Upper lobe of left lung (tissue), 6 donors: ENCODE measurements at places on chromosomes 4 and X. TPM values are rescaled to one million over a fixed set of nuclear protein-coding genes. Genes with fewer than 3 reads are reported as not detected.
A peak's percentile ranks its signal among the peaks of the same experiment; 100 is the strongest.

DNA sequence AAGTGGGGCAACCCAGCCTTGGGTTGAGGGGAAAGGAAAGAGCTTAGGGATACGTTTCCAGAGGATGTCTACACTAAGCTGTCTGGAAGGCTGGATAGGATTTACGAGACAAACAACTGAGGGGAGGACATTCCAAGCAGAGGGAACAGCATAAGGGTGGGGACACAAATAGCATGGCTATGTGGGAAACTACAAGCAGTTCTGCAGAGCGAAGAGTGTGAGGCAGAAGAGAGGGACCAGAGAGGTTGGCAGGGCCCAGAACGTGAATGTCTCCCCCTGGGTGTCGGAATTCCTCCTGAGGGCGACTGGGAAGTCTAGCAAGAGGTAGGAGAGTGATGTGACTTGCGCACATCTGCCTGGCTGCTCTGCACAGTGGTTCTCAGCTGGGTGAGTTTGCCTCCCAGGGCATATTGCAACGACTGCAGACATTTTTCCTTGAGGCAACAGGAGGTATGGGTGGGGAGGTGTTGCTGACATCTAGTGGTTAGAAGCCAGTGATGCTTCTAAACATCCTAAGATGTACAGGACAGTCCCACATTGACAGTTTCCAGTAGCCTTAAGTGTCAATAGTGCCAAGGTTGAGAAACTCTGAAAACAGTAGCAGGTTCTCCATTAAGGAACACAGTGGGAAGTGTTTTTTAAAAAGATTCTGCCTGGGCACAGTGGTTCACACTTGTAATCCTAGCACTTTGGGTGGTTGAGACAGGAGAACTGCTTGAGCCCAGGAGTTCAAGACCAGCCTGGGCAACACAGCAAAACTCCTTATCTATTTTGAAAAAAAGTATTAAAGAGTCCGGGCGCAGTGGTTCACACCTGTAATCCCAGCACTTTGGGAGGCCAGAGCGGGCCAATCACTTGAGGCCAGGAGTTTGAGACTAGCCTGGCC lies 9.2 kb downstream of the NDUFA1 start:
- DNase-seq, result no peak

- no peak for DNase-seq
Observed at GRCh38 chr4:14926368-14926767, 75.9 kb upstream of the CPEB2 start.

GRCh38 chr4:121943941-121944340 lies 7.9 kb downstream of the TRPC3 start:
- DNase-seq, result no peak

DNA sequence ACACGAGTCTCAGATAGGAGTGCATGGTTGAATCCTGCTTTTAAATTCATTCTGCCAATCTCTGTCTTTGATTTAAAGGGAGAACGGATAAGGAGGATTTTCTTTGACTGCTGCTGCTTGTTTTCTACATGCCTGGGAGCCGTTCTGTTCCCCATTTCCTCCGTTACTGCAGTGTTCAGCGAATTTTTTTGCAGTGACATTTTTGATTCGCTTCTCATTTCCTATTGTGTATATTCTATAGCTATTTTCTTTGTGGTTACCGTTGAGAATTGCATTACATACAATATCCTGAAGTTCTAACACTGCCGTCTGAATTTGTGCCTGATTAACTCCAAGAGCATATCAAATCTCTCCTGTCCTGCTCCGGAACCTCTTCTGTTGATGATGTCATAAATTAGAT lies 14.8 kb upstream of the MAEA start:
- DNase-seq, result no peak

DNA sequence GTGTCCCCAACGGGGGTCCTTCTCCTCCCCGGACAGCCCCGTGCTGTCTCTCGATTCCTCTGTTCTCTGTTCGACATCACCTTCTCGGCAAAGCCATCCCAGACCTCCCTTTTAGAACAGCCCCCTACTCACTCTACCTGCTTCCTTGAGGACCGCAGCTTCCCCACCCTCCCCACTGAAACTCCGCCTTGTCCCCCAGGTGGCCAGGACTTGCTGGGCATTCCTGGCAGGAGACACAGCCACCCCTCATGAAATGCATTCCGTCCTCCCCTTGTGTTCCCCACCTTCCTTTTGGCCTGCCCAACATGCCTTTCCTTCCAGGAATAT lies 34.8 kb upstream of the GPR78 start:
- DNase-seq, result no peak

DNA sequence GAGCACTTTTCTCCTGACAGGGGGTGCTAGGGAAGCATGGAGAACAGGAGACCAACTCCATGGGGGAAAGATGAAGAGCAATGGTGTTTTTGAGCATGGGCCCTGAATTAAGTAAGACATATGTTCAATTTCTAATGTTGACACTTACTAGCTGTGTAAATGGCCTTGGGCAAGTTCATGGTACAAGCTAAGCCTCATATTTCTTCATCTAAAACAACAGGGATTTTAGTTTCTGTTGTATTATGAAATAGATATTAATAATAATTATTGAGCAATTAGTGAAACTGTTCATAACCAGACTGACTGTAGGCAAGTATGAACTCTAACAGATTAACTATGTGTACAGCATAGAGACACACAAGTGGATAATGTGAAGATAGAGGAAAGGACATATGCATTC lies 515.0 kb upstream of the FAT1 start:
- DNase-seq, result no peak

GRCh38 chr4:99723612-99724011 lies 66.0 kb upstream of the C4orf54 start:
- DNase-seq, result peak; percentile 75

DNA sequence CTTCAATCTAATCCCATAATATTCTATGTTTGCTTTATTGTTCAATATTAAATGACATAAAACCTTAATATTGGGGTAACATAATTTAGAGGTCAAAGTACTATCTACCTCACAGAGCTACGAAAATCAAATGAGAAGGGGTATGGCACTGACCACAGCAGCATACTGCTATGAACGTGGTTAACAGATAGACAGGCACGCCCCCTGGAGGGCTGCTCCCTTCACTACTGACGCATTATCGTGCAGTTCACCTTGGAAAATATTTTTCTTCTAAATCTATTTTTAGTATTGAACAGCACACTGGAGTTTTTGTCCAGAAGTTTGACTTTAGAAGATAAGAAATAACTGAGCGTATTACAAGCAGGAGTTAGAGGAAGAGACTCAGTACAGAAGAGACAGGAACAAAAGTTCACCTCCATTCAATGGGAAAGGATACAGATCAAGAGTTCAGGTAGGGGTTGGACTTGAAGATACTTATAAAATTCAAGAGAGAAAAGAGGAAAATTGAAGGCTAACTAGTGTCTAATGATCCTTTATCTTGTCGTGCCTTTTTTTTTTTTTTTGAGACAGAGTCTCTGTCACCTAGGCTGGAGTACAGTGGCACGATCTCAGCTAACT lies 22.7 kb downstream of the MAP9 start:
- DNase-seq, result no peak

Gene GRIPAP1
- total RNA-seq, result 37.5 TPM

DNA sequence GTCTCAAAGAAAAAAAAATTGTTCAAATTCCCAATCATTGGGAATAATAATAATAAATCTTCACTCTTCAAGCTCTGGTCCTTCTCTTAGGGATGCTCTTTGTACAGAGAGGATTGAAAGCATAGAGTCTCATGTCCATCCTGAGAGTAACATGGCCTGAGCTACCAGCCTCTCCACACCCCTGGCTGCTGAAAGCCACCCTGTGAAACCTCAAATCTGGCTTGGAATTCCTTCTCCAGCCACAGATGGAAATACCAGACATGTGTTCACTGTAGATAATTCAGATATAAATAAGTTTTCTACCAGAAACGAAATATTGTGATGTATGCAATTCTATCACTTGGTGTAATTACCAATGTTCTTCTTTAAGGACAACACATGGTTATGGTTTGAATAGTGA lies 140.6 kb downstream of the ARSF start:
- DNase-seq, result no peak

Gene PFKFB1
- total RNA-seq, result 0.31 TPM

DNA sequence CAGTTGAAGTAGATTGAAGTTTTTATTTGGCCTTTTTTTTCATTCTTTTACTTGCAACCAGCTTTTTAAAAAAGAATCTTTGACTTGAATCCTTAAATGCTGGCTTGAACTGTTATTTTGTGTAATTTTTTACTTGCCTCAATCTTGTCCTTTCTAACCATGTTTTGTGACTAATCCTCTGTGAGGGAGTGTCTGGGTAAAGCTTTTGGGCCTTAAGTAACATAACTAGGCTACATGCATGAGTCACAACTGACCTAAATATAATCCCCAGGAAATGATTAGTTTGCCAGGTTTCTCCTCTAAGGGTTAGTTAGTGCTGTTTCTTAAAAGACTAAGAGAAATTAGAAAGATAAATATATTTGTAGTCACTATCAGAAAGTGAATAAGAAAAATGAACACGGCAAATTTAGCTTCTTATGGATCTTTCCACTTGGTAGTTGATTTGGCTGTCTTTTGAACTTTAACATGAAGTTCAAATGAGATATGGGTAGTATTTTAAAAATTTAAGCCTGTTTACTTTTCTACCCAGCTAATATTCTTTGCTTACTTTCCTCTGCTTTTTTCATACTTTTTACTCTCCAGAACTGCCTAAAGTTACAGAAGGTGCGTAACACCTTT lies 13.0 kb downstream of the EXOC1 start:
- DNase-seq, result no peak

DNA sequence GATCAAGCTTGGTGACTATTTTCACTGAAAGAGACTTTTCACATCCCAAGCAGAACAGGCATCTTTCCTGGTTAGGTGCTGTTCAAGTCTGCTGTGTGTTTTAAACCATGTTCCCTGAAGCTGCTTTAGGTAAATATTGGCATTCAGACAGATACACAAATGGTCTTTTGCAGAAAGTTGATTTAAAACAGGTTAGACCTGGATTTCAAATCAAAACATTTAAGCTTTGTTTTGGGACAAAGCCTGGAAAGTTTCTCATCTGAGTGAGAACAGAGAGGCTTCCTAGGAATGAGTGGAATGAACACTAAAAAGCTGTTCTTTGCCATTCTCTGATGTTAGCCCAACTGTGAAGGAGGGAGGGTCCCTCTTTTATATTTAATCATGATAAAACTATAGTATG lies 10.1 kb downstream of the ANXA3 start:
- DNase-seq, result no peak

Gene LNX1
- total RNA-seq, result 2.7 TPM

Gene ASMT
- total RNA-seq, result not detected

GRCh38 chrX:41085512-41085877 lies 250 bp downstream of the USP9X start:
- DNase-seq, result peak; percentile 92

Gene MYL5
- 25.1 TPM for total RNA-seq

DNA sequence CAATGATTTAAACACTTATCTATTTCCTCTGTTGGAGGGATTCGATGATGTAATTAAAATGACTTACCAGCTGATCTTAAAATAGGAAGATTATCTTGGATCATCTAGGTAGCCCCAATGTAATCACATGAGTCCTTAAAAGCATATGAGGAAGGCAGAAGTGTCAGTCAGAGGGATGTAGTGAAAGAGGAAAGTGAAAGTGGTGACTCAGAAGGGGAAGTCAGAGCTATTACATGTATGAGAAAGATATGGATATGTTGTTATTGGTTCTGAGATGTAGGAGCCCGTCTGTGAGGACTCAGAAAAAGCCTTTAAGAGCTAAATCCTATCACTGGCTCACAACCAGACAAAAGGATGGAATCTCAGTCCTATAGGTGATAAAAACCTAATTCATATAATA lies 456.4 kb downstream of the DACH2 start:
- DNase-seq, result no peak

DNA sequence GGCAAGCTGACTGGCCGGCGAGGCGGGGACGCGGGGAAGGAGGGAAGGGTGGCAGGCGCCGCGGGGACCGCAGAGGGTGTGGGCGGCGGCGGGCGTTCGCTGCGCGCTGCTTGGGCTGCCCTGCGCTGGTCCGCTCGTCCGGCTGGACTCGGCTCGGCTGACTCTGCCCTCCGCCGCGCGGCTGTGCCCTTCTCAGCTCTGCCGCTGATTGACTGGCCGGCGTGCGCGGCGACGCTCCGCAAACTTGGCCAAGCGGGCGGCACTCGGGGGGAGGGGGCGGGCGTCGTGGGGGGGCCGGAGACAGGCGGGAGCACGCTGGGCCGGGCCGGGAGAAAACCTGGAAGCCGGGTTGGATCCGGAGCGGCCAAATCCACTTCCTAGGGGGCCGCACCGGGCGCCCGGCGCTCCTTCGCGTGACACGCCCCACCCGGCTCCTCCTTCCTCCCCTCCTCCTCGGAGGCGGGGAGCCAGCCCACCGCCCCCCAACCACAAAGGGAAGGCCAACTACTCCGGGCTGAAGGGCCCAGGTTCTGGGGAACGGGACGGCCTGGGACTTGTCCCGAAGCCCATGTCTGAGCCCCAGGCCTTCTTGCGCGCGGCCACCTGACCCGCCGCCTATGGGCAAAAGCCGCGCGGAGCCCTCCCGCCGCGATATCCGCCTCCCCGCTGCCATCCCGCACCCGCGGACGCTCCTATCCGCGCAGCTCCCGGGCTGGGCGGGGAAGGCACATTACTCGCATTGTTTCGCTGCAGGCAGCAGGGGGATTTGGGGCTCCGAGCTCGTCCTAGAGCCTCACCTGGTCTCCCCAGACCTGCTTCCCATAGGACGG lies at the start of gene GPC4:
Gene GPC4, minus strand, starts transcription at position 214 of the 830 bp plus-strand sequence. CDS start 524 bp downstream, outside the sequence.
- DNase-seq, result peak; percentile 92

DNA sequence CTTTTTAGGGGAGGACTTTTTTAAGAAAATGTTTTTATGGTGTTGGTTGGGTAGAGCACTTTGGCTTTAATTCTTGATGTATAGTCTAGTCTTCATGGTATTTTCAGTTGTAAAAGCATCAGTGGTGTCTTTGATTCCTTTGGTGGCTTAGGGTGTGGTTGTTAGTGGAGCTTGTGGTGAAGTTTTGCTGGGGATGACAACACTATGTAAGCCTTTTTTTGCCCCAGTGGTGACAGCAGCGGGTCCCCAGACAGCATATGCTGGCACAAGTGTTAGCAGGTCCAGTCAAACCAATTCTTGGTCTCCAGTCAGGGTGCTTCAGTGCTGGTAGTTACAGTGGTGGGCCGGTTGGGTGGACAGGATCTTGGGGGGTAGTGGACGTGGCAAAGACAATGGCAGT lies 52.0 kb downstream of the CHIC1 start:
- no peak for DNase-seq

DNA sequence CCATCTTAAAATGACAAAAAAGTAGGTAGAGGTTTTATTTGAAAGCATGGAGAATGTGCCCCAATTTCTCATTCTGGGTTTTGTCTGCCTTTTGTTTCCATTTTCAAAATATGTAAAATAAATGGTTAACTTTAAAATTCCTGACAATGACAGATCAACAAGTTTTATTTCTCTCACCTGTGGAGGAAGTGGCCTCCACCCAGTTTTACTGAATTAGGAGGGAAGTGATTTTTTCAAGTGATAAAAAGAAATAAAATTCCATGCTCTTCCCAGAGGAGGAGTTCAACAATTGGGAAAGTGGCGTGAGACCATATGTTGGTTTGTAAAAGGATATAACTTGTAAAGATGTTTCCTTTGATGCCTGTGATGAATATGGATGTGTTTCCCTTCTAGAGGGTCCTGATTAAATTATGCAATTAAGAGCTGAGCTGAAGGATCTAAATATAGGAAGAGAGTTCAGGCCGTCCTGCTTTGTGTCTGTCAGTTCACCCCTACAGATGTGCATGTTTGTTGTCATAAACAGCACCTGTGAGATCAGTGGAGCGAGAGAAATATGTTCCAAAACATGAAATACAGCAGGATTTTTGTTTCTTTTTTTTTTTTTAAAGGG lies 19.5 kb downstream of the SMAD1 start:
- no peak for DNase-seq
